ENCODE measurements at places on chromosomes 1 and 21.

GRCh38 chr1:169746550-169746949 lies 12.7 kb upstream of the SELE start:
- DNase-seq: no peak

DNA sequence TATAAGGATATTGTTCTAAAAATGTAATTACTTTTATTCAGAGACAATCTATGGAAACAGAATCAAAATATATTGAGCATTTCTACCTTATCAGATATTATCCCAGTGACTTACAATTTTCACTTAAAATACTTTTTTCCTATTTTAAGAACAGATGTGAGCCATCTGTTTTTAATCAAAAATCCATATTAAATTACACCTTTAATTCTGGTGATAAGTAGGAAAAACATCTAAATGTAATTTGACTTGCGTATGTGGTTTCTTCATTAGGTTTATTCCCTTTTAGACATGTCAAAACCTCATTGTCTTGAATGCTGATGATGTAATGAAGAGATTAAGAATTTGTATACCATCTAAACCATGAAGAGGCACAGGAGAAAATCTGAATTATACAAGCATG lies 1118.8 kb upstream of the TMPRSS15 start:
- no peak for DNase-seq

DNA sequence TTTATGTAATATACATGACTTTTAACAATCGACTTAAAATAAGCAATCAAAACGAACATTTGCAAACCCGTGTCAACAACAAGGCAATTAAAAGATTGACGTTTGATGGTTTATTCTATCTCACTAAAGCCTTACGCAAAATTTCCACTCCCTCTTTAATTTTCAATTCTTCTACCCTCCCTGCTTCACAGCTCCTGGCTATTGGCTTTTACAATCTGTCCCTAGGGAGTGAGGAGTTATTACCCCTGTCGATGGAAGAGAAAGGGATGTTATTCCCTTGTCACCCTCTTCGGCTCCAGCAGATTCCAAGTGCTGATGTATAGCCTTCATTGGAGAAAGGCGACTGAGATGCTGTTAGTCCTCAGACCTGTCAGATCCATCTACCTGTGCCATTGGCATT lies 161.3 kb downstream of the ZNF281 start:
- no peak for DNase-seq

DNA sequence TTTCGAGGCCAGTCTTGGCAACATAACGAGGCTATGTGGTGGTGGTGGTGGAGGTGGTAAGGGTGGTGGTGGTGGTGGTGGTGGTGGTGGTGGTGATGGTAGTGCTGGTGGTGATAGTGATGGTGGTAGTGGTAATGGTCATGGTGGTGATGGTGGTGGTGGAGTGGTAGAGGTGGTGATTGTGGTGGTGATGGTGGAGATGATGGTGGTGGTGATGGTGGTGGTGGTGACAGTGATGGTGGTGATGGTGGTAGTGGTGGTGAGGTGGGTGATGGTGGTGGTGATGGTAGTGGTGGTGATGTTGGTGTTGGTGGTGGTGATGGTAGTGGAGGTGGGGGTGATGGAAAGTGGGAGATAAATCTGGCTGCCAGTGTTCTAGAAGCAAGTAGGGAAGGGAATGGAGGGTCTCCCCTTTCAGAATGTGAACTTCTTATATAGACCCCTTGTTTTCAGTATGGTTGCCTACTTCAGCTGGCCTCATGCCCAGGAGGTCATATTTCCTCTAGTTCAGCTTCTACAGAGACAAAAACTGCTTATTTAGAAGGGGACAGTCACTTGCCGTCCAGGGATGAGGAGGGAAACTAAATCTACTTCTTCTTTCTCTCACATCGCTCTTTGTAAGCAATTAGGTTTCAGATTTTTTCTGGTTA lies 27.5 kb downstream of the SH3BGR start:
- DNase-seq: no peak

- DNase-seq: no peak
Measured at GRCh38 chr1:104648269-104648691, 898.6 kb downstream of the AMY1C start.

GRCh38 chr1:231317306-231318014 lies 20.2 kb downstream of the EXOC8 start:
- DNase-seq: no peak

- no peak for DNase-seq
Measured at GRCh38 chr1:13707164-13707563, 7.2 kb downstream of the PRDM2 start.

- no peak for DNase-seq
Measured at GRCh38 chr1:36339215-36339614, 15.8 kb upstream of the EVA1B start.

DNA sequence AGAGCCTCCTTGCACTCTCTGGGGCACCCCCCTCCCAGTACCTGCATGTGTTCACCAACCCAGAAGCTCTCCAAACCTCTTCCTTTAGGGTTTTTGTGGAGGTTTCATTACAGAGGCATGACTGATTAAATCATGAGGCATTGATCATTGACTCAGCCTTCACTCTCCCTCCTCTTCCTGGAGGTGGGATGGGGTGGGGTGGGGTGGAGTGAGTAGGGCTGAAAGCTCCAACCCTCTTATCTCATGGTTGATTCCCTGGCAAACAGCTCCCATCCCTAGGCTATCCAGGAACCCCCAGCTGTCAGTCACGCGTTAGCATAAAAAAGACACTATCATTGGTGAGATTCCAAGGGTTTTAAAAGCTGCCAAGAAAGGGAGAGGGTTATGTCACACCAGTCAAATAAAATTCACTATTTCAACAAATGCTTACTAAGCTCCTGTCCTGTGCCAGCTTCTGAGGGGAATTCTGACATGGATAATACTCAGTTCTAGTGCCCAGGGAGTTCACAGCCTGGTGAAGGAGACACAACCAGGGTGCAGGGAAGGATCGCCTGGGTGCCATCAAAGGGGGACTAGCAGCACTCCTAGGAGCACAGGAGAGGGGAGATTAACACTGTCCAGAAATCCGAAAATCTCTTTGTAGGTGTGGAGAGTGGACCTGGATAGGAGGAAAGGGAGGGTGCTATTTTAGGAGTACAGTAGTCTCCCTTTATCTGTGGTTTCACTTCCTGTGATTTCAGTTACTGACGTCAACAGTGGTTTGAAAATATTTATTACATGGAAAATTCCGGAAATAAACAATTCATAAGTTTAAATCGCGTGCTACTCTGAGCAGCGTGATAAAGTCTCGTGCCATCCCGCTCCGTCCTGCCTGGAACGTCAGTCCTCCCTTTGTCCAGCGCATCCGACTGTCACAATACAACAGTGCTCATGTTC lies 6.8 kb upstream of the IL24 start:
- peak; percentile 47 for DNase-seq

DNA sequence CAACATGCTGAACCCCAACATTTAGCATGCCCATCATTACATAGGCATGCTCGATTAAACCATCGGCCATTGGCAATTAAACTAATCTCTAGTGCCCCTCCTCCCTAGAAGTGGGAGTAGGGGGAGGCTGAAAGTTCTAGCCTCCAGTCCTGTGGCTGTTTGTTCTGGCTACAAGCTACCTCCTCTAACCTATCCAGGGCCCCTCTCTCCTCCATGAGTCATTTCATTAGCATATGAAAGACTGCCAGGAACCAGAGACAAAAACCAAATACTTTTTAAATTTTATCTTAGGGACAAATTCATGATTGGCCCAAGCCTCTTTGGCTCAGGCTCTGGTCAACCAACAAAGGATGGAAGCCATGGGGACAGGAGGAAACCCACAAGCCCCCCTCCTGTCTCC lies 231.1 kb downstream of the CACNA1E start:
- DNase-seq: no peak

- DNase-seq: no peak
Measured at GRCh38 chr1:63612971-63613370, 19.8 kb downstream of the PGM1 start.

GRCh38 chr1:15118579-15118978 lies 35.0 kb upstream of the TMEM51 start:
- DNase-seq: no peak

DNA sequence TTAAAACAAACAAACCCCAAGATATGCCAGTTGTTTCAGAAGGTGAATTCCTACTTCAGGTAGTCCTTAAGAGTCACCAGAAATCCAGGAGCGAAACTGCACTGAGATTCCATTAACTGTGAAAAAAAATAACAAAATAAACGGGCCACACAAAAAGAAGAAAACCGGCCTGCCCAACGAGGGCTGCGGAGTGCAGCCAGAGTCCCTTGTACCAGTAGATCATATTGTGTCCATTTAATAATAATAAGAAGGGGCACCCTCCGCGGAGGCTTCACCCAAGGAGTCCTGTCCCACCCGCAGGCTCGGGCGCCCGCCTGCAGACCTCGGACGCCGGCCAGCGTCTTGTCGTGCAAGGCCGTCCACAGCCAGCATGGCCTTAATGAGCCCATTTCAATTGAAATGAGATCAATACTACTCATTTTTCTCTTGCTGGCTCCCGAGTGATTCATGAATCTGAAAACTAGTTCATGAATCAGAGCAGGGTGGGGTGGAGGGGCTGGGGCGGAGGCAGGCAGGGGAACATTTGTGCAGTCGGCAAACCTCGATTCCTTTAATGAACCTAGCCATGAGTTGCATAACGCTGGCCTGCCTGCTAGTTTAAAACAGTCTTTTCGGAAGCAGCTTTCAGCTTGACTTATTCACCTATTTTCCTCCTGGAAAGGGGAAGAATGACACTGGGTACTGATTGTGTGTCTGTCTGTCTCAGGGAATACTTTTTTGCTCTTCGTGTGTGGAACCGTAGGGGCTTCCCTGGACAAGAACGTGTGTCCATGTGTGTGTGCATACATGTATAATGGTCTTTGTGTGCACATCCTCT lies 113.1 kb upstream of the IRF2BP2 start:
- DNase-seq: peak; percentile 91

GRCh38 chr1:15427280-15427666 lies 11.0 kb upstream of the CTRC start:
- no peak for DNase-seq

DNA sequence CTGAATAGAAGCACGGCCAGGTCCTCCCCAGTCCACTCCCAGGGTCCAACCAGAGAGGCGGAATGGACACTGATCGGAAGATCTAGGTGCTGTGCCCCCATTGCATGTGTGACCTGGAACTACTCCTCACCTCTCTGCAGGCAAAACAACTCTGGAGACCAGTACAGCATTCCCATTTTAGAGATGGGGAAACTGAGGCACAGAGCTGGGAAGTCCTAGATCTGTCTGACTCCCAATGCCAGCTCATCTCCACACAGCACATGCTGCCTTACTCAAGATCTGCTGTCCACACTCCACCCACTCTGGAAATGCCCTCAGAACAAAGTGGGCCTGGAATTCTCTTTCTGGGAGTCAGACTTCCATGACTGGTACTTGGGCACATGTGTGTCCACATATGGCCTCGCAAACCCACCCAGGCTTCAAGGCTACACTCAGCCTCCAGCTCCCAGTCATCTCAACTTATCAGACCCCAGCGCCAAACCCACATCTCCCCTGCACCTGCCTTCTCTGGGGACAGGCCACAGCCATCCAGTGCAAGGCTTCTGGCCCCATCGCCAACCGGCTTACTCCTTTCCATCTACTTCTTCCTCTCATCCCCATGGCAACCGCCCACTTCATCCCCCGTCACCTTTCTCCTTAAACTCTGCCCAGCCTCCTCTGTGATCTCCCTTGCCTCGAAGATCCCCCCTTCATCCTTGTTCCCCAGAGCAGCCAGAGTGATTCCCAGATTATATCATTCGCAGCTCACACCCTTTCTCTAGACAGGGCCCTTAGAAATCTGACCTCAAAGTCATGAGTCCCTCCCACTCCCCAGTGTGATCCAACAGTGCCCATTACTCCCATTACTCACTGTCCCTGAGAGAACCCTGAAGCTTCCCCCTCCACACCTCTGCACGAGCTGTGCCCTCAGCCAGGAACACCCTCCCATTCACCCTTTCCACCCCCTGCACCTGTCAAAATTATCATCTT lies 2.7 kb downstream of the COL8A2 start:
- no peak for DNase-seq

DNA sequence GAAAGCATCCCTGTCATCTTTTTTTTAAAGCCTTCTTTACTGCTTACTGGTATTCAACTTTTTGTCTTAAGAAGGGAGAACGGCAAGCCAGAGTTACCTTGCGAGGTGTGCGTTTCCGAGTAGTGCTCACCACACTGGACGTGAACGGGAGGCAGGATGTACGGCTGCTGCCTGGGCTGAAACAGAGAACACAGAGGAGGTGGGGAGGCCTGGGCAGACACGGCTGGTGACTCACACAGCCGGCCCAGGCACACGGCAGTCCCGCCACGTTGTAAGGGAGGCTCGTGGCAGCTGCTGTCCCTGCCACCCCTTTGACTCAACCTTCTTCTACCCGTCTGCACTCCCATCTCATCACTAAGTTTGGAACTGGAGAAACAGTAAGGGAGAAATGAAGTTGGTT lies 105.8 kb downstream of the SMYD2 start:
- peak; percentile 15 for DNase-seq

DNA sequence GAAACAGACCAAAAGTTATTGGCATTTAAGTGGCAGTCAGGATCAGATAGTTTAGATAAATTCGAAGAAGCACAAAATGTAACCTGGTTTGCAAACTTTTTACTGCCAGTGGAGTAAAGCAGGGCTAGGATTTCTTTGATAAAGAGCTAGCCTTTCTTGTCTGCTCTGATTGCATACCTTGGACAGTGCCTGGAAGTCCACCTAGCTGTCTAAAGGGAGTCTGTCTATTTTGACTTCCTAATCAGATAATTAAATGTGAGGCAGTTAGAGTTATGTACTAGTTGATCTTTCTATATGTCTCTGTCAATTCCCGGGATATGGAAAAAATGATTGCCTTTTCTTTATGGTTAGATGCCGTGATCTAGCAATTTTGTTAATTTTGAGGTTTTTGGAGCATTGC lies 4.1 kb downstream of the GPSM2 start:
- no peak for DNase-seq

GRCh38 chr1:117367046-117368025 lies at the start of gene MAN1A2:
Gene MAN1A2, plus strand, starts transcription at chr1:117367449. Its CDS starts 735 bp downstream, at chr1:117368184.
- peak; percentile 79 for DNase-seq

GRCh38 chr1:170672316-170672715 lies 8.4 kb downstream of the PRRX1 start:
- no peak for DNase-seq

DNA sequence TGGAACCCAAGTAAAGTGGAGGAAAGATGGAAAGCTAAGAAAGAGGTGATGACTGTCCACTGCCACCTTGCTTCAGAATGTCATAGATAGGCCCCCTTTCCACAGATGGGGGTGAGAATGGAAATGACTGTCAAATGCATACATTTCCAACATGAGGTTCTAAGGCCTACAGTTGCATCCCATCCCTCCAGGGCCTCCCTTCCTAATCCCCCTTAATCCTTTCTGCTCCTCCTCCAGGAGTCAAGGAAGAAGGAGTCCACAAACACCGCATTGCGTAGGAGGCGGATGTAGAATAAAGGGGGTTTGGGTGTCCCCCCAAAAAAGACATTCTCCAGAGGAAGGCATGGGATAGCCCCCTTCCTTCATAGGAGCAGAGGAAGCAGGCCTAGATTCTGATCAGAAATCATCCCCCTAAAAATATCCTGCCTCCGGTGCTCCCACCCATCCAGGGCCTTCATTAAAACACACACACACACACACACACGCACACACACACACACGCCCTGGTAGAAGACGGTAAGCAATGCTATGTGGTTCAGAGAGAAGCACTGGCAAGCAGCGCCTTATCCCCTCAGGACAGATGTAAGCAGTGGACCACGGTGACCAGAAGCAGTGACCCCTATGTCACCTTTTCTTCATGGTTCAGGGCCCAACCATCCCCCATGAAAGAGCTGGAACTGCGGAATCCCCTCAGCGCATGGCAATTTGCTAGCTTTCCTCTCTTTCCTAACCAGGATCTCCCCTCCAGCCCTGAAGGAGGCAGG lies 2.0 kb downstream of the SV2A start:
- no peak for DNase-seq

All from activated CD4-positive, alpha-beta memory T cell treated with anti-CD3 and anti-CD28 coated beads for 36 hours (primary cell).